ENCODE measurements at places on chromosomes 12 and 14. TPM values are rescaled to one million over a fixed set of nuclear protein-coding genes. Genes with fewer than 3 reads are reported as not detected.
A peak's percentile ranks its signal among the peaks of the same experiment; 100 is the strongest.

HOXC12 gene
- total RNA-seq = not detected

FITM1 gene
- total RNA-seq = 1.0 TPM

TOMM20L gene
- total RNA-seq = not detected

CLEC14A gene
- total RNA-seq = not detected

NXPH4 gene
- 0.82 TPM for total RNA-seq

SLC8A3 gene
- 0.37 TPM for total RNA-seq

IFT81 gene
- total RNA-seq = 1.3 TPM

LHX5 gene
- total RNA-seq = not detected

STRAP gene
- total RNA-seq = 144 TPM

PRH2 gene
- not detected for total RNA-seq

DNA sequence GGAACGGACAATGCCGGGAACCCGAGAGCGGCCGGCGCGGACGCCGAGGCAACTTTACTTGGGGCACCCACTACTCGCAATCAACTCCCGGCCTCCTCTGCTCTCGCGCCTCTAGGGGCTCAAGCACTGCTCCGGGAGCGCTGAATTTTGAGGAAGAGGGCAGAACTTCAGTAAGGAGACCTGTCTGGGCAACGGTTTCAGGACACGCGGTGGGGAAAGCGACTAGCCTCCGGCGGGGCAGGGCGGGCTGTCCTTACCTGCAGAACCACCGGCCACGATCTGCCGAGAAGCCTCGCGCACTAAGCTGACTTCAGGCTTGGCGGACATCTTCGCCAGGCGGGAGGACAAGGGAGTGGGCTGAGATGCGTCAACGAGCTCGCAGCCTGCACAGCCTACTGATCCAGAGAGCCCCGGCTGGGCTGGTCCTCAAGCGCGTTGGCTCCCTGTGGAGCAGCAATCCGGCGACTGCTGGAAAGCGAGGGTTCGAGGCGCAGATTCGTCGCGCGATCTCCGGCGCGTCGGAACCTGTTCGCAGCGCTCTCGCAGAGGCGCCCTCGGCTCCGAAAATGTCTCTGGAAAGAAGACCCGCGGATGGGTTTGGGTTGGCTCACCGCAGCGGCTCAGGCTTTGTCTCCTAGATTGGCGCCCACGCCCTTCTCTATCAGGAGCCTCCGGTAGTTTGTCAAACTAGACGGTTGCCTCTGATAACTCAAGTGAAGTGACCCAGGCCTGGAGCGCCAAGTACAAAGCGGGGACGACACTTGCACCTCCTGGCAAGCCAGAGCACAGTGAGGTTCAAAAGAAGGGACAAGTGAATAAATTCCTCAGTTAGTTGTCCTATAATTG lies at the start of gene SLC25A21:
SLC25A21 (minus strand) TSS at position 583 of the 846 bp plus-strand sequence.
- no peak for DNase-seq

DNA sequence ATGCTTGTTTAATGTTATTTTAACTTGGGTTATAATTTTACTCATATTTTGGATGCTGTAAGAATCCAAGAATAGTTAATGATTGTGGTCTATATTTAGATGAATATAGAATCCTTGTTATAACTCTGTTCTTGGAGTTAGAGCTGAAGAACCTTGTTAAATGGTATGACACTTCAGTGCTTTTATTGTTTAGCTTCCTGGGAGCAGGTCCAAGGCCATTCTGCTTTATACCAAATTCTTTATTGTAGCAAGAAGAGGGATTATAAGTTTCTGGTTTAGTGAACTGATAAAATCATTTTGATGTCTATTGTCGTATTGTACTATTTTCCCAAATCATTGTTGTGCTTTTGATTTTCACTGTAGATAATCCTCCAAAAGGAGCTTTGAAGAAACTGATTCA lies 69.4 kb downstream of the MIA2 start:
- DNase-seq = no peak

DNA sequence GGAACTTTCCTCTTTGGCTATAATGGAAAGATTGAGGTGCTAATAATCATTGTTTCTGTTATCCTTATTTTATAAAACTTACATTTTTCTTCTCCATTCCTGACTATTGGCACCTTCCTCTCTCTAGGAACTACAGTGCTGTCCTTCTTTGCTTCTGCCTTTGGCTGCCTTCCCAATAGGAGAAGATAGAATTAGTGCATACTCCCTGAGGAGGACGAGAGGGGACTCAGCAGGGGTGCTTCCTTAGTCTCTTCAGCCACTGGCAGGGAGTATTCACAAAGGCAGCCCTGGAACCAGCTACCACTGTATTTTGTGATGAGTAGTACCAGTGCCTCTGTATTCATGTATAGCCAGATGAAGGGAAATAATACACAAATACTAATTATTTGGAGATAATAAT lies 208.5 kb downstream of the FOXG1 start:
- no peak for DNase-seq

DNA sequence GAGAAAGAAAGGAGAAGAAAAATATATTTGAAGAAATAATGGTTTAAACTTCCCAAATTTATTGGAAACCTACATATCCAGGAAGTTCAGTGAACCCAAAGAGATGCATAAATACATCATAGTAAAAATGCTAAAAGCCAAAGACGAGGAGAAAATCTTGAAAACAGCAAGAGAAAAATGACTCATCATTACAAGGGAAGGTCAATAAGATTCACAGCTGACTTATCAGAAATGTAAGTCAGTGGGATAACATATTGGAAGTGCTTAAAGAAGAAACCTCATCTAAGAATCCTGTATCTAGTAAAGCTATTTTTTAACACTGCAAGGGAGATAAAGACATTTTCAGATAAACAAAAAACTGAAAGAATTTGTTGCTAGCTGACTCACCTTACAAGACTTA lies 19.9 kb downstream of the RIC8B start:
- DNase-seq = no peak

- no peak for DNase-seq
Measured at GRCh38 chr12:32647275-32647674, 31.8 kb upstream of the DNM1L start.

DNA sequence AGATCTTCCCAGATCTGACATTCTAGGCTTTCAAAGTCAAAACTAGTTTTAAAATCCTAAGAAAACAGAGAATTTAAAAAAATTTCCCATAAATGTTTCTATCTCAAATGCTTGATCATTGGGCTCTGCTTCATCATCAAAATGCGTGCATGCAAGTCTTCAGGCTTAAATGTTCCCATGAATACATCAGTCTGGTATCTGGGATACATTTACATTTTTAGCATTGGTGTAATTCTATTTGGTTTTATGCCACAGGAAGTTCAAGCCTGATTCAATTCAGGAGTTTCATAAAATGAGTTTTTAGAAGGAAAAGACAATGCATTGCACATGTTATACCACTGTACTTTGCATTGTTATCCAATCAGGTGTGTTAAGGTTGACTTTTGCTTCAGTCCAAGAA lies 336.4 kb downstream of the PCNX1 start:
- DNase-seq = no peak

DNA sequence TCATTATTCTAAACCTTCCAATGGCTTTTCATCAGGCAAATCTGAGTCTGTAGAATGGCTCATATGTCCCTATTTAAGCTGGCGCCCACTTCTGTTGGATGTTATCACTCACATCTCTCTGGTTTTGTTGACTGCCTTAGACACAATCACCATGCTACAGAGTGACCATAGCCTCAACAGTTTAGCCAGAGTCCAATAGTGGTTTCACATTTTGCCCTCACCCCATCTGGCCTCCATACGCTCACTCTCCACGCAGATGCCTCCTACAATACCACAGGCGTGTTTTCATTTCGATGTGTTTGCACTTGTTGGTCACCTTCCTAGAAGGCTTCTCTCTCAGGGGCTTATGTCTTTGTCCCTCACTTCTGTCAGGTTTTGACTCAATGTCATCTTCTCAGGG lies 3.4 kb downstream of the KLRB1 start:
- DNase-seq = no peak

- DNase-seq = no peak
Measured at GRCh38 chr14:38174711-38175110, 33.0 kb upstream of the SSTR1 start.

GRCh38 chr14:21711360-21711961 lies 37.8 kb upstream of the OR4E1 start:
- DNase-seq = no peak

GRCh38 chr14:83940253-83940652 lies 1589.7 kb upstream of the FLRT2 start:
- DNase-seq = no peak

- no peak for DNase-seq
Measured at GRCh38 chr12:26795910-26796309, 37.1 kb downstream of the ITPR2 start.

- no peak for DNase-seq
Measured at GRCh38 chr12:84875241-84875640, 37.4 kb downstream of the SLC6A15 start.

DNA sequence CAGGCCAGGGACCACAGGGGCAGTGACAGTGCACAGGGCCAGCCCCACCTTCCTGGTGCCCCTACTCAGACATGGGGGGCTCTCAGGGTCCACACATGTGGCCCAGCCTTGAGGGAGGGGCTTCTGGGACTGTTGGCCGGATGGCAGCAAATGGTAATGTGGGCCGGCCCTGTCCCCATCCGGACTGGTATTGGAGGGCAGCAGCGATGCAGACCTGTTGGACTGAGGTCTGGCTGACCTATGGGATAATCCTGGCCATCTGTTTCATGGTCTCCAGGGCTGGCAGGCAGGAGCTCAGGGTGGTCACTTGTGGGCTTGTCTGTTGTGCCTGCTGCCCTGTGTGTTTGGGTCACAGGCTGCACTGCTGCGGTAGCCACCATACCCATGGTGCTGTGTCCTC lies 387.5 kb downstream of the TMEM121 start:
- no peak for DNase-seq

DNA sequence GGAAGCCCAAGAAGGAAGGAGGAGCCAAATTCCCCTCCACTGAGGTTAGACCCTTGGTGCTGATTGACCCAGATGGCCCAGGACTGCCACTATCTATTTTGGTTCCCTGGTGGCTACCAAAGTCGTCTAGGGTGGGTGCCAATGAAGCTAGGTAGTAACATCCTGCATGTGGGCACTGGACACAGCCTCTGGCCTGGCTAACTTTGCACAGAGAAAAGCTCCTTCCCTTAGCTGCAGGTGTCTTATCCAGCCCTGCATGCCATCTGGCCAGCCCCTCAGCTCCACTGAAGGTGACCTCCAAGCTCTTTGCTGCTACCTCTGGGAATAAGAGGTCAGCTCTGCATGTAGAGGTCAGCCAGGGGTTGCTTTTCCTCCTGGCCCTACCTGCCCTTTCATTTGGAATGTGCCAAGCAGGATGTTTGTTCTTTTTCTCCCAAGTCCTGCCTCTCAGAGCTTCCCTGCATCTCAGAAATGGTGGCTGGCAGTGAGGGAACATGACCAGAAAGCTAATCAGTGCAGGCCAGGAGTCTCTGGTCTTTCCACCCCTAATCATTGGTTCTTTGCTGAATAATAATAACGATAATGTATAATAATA lies 34.0 kb downstream of the JDP2 start:
- DNase-seq = no peak

DNA sequence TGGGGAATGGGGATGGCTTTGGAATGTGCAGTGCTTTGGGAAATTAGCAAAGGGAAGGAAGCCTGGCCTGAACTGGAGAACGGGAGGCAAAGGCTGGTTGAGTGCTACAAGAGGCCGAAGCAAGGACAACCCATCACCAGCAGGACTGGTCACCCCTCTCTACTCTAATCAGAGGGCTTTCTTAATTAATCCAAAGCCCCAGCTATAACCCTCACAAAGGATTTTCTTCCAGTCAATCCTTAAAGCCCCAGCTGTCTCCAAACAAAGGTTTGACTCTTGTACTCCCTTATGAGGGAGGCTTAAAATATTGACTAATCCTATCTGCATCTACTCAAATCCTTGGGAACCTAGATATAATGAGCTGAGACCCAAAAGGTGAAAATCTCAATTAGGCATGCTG lies 256.3 kb downstream of the NTF3 start:
- no peak for DNase-seq

GRCh38 chr12:47577206-47577989 lies 128.4 kb downstream of the RPAP3 start:
- no peak for DNase-seq

- no peak for DNase-seq
Measured at GRCh38 chr12:39173726-39174125, 268.3 kb upstream of the CPNE8 start.

GRCh38 chr12:65259501-65259900 lies 19.0 kb upstream of the MSRB3 start:
- DNase-seq = no peak

- peak; percentile 29 for DNase-seq
Measured at GRCh38 chr14:21902561-21903181, 229.1 kb upstream of the OR4E1 start.

DNA sequence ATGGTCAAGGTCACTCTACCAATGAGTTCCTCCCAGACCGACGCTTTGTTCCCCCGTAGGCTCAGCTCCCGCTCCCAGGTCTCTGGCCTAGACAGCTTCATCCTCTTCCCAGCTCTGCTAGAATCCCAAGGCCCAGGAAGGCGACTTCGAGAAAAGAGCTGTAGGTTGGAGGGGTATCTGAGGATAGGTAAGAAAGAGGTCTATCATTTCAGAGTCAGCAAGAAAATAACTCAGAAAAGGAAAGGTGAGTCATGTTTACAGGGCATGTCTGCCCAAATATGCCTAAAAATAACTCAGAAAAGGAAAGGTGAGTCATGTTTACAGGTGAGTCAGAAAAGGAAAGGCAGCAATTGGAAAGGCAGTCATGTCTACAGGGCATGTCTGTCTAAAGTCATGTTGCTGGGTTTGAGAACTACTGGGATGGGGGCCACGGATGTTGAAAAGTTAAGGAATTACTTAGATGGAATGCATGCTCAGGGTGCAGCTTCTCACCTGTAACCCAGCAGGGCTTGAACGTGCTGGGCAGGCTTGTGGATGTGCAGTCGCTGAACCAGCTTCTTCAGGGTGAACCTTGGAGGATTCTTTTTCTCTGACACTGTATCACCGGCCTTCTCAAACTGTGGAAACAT lies 12.2 kb downstream of the TEP1 start:
- DNase-seq = no peak

- no peak for DNase-seq
Measured at GRCh38 chr12:104172570-104172947, 34.5 kb upstream of the NFYB start.

DNA sequence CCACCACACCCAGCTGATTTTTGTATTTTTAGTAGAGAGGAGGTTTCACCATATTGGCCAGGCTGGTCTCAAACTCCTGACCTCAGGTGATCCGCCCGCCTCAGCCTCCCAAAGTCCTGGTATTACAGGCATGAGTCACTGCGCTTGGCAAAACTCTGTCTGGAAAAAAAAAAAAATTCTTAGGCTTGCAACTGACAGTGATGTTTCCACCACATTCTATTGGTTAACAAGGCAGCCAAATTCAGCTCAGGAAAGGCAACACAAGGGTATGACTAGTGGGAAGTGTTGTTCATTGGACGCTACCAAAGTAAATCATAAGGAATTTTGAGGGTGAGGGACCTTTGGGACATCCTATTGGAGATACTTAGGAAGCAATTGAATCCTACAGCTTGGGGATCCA lies 2.9 kb upstream of the SBNO1 start:
- DNase-seq = no peak

DNA sequence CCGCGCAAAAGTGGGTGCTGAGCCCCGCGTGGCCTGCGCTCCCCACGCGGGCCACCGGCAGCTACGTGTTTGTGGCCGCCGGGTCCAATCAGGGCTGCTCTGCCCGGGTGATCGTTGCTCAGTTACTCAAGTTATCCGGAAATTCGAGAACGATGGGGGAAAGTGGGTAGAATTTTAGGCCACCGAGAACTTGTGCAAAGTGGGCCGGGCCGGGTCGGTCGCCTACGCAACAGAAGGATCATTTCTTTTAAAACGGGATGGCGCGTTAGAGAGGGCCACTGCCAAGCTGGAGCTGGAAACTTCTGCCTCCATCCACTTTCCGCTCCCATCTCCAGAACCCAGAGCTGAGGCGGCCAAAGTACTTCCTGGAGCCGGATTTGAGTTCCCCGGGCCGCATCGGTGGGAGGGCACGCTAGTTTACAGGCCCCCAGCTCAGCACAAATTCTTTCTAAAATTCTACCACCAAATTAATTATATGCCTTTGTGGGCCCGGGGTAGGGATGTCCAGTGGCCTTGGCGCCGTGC lies 3.5 kb downstream of the RFX4 start:
- no peak for DNase-seq
